Uterine smooth muscle cell (primary cell): ENCODE measurements at places on chromosomes 2 and 18. TPM values are rescaled to one million over a fixed set of nuclear protein-coding genes. Genes with fewer than 3 reads are reported as not detected.

SYT4 gene
- total RNA-seq = not detected in 2 replicates

TCF4 gene
- 68.4 and 89.6 TPM in 2 replicates for total RNA-seq

NCKAP5 gene
- 0.55 and 1.6 TPM in 2 replicates for total RNA-seq

GNLY gene
- total RNA-seq = under 0.01 TPM in 1 of 2 replicates, not detected in the other

RAD51AP2 gene
- 0.11 TPM in 1 of 2 replicates, not detected in the other for total RNA-seq

NOL4 gene
- total RNA-seq = not detected in 2 replicates

METAP1D gene
- 6.6 and 8.6 TPM in 2 replicates for total RNA-seq

INHBB gene
- not detected in 2 replicates for total RNA-seq

RAB1A gene
- total RNA-seq = 108 and 113 TPM in 2 replicates

PSTPIP2 gene
- total RNA-seq = 3.1 and 4.0 TPM in 2 replicates

UGT1A4 gene
- not detected in 2 replicates for total RNA-seq

MGAT4A gene
- 0.11 and 0.87 TPM in 2 replicates for total RNA-seq

HEATR5B gene
- 24.1 and 26.8 TPM in 2 replicates for total RNA-seq

ST8SIA3 gene
- total RNA-seq = not detected in 2 replicates

NT5DC4 gene
- total RNA-seq = 0.11 TPM in 1 of 2 replicates, not detected in the other

LGALSL gene
- total RNA-seq = 2.3 and 3.1 TPM in 2 replicates
